Endothelial cell (in vitro differentiated cells): ENCODE measurements at places on chromosomes 5 and 9. TPM values are rescaled to one million over a fixed set of nuclear protein-coding genes. Genes with fewer than 3 reads are reported as not detected.

The AMBP gene
- total RNA-seq = not detected

The PRUNE2 gene
- 6.7 TPM for total RNA-seq

The CHSY3 gene
- total RNA-seq = 21.2 TPM

The GMCL2 gene
- not detected for total RNA-seq

The WNK2 gene
- total RNA-seq = 0.82 TPM

The BASP1 gene
- total RNA-seq = 95.2 TPM

The ZBTB6 gene
- total RNA-seq = 7.4 TPM

The HAVCR2 gene
- 0.15 TPM for total RNA-seq

The FSD1L gene
- total RNA-seq = 5.6 TPM

The RNF208 gene
- total RNA-seq = 1.1 TPM

DNA sequence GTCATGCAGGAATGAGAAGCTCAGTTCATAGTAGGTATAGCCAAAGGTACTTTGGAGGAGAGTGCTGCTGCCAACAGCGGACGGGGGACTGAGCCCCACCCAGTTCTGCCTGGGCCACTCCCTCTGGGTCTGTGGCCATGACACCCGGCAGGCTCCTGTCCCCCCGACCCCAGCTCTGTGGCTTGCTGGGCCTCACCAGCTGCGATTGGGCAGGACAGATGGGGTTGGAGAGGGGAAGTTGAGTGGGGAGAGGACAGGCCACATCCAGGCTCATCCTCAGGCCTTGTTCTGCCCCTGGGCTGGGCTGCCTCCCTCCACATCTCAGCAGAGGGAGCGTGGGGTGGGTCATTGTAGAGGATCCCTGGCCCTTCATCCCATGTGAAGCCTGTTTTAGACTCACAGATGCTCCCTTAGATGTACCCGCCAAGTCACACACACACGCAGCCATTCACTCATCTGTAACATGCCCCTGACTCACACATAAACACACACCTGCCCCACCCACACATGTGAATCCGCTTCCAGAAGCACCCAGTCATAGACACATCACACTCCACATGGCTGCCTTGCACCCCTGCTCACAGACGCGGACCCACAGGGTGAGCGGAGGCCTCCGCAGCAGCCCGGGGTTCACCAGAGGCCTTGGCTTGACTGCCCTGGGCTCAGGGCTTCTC, 48.8 kb downstream of the NTNG2 start:
- no peak overlapping the region for H3K27ac ChIP-seq
- peaks cover 14% of the 10 kb centered on the region for H3K27me3 ChIP-seq
- no peak for DNase-seq
- no peaks in the 10 kb centered on the region for H3K36me3 ChIP-seq
- H3K4me3 ChIP-seq = no peak overlapping the region

DNA sequence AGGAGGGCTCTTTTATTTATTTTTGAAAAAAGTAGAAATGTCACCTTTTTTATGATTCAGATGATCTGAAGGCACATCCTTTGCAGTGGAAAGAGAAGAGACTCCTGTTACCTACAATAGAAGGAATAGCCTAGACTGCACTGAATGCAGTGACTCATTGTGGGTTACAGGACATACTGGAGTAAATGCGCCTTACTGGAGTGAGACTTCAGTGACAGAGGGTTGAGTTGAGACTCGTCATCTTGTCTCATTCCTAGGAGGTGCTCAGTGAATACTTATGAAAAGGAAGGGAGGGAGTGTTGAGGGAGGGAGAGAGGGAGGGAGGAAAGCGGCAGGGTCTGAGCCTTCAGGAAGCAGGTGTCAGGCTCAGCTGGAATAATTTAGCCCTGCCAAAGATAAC, 25.2 kb downstream of the ANKRA2 start:
- H3K4me3 ChIP-seq = no peak overlapping the region
- H3K27ac ChIP-seq = no peak overlapping the region
- H3K36me3 ChIP-seq = no peaks in the 10 kb centered on the region
- DNase-seq = no peak
- peaks cover 2% of the 10 kb centered on the region for H3K27me3 ChIP-seq

DNA sequence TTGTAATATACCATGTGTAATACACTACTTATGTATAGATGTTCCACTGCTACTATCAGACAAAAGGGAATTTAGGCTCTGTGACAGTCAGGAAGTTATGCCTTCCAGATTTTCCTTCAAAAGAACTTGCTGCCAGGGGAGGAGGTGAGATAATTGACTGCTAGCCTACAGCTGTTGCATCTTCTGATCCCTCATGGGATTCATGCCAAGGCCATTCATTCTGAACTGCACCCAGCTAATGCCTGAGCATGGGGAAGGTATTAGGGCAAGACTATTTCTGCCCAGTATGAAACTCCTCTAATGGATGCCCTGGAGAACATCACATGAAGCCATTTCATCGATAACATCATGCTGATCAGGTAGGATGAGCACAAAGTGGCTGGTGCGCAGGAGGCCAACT, 746.5 kb upstream of the ZNF608 start:
- no peaks in the 10 kb centered on the region for H3K36me3 ChIP-seq
- no peaks in the 10 kb centered on the region for H3K27me3 ChIP-seq
- no peak overlapping the region for H3K27ac ChIP-seq
- no peak overlapping the region for H3K4me3 ChIP-seq
- DNase-seq = no peak

DNA sequence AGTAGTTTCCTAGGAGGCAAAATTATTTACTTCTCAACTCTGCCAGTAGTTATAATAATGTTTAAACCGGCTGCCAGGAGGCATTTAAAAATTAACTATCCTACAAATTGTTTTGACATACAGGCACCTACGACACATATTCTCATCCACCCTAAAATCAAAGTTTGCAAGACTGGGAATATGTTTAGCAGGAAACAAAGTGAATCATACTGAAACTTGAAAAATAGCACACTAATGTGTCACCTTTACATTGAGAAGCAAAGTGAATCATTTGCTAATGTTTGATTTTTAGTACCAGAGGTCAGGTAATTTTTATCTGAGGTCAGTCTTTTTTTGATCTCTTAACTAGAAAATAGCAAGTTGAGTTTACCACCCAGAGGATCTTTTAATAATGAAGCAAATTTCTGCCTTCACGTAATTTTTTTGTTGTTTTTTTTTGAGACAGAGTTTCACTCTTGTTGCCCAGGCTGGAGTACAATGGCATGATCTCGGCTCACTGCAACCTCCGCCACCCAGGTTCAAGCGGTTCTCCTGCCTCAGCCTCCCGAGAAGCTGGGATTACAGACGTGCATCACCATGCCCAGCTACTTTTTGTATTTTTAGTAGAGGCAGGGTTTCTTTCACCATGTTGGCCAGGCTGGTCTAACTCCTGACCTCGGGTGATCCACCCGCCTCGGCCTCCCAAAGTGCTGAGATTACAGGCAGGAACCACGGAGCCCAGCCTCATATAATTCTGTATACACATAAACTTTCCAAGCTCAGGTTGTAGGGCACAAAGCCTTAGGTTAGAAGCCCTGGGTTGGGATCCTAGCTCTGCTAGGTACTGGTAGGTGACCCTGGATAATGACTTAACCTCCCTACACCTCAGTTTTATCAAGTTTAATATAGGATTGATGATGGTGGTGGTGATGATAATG, 124.3 kb downstream of the UGCG start:
- H3K4me3 ChIP-seq = no peak overlapping the region
- no peak for DNase-seq
- H3K36me3 ChIP-seq = no peaks in the 10 kb centered on the region
- peaks cover 2% of the 10 kb centered on the region for H3K27me3 ChIP-seq

DNA sequence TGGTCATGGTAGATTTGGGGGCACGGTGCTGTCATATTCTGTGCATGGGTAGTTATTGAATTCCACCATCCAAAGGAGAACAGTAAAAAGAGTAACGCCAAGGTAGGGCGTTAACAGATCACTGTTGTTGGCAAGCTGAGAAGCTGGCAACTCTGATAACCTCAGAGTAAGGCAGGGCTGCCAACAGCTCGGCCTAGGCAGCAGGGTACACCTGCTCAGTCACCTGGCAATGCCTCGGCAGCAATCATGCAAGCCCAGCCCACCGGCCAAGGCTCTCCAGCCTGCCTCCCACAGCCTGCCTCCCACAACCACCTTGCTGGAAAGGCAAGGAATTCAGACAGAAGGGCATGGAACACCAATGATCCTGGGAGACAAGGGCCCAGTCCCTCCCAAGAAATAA, 63.9 kb downstream of the KLHL3 start:
- peaks cover 60% of the 10 kb centered on the region for H3K36me3 ChIP-seq
- H3K4me3 ChIP-seq = peak overlapping the region; percentile 56
- H3K27me3 ChIP-seq = peaks cover 4% of the 10 kb centered on the region
- H3K27ac ChIP-seq = no peak overlapping the region

DNA sequence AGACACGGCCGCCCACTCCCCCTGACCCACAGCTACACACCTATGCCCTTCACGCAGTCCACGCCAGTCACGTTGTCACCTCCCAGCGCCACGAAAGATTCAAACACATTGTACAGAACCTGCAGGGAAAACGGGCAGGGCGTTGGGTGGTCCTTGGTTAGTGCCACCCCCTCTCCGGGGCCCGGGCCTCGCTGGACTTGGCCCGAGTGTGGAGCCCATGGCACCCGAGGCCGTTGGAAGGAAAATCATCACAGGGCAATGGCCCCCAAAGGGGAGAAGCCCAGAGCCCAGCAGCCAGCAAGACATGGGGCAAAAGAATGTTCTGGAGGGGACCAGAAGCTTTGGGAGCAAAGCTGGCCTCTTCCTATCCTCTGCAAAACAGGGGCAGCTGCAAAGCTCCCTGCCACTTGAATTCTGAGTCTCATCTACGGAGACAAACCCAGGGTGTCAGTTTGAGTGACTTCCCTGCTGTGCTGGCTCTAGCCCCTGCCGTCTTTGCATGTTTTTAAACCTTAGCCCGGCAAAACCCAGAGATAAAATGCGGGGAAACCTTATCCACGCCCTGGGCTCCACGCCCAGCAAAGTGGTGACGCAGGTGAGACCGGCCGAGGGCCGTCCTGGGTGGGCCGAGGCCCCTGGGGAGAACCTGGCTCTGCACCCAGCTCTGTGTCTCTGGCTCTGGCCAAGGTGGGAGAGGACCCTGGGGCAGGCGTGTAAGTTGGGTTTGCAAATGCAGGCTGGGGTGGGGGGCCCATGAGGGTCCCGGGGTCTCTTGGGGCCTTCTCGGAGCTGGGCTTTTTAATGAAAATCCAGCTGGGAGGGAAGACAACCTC, 38.9 kb downstream of the SLC9A3 start:
- H3K36me3 ChIP-seq = no peaks in the 10 kb centered on the region
- H3K27ac ChIP-seq = peak overlapping the region; percentile 13
- no peak for DNase-seq
- H3K4me1 ChIP-seq = no peaks in the 10 kb centered on the region
- no peak overlapping the region for H3K4me3 ChIP-seq

DNA sequence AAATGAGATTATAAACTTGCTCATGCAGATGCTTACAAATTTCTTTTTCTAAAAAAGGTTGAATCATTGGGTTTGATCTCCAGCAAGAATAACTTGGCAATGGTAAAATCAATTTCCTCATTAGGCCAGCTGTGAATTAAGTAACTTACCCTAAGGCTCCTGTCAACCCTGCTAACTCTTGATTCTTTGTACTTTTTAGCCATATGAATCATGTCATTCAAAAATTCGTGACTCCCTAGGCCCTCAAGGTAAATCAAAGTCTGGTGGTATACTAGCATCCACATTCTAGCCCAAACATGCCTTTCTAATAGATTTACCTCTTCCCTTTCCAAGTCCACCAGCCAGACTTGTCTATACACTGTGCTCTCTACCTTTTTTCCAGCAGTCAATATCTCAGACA, 420.8 kb upstream of the BRINP1 start:
- no peaks in the 10 kb centered on the region for H3K36me3 ChIP-seq
- no peak overlapping the region for H3K4me3 ChIP-seq
- no peaks in the 10 kb centered on the region for H3K27me3 ChIP-seq
- H3K4me1 ChIP-seq = peaks cover 8% of the 10 kb centered on the region

DNA sequence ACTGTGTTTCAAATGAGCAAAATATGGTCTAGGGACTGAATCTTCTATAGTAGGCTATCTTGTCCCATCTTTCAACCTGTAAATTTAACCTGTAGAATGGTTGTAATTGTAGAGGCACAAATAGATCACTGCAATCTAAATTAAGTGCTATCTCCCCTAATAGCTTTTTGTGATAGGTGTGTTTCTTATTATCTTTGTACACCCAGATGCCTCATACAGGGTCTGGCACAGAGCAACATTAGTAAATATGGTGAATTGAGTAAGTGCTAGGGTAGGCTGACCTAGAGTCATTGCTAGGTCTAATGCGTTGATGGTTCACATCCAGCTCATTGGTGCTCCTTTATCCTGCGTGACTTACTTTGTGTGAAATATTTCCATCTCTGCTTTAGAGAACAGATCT, 100.6 kb downstream of the PBX3 start:
- no peaks in the 10 kb centered on the region for H3K27me3 ChIP-seq
- H3K36me3 ChIP-seq = no peaks in the 10 kb centered on the region
- no peak overlapping the region for H3K27ac ChIP-seq
- no peak overlapping the region for H3K4me3 ChIP-seq
- no peak for DNase-seq

DNA sequence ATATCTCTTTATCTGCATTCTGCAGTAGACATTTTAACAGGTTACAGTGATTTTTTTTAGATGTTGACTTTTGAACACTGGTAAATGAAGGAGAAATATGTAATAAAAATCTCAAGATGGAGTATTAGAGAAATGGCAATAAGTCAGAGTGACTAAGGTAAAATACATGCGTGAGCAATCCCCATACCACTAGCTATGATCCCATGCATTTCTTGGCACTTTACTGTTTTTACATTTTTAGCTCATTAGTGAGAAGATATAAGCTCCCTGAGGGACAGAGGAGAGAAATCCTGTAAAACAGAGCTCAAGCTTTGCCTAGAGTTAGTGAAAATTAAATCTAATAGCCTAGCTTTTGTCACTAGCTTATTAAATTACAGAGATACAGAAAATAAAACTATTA, 181.9 kb upstream of the TRPM3 start:
- no peak overlapping the region for H3K4me3 ChIP-seq
- H3K4me1 ChIP-seq = no peaks in the 10 kb centered on the region
- DNase-seq = no peak
- no peaks in the 10 kb centered on the region for H3K27me3 ChIP-seq
- H3K27ac ChIP-seq = no peak overlapping the region
- H3K36me3 ChIP-seq = no peaks in the 10 kb centered on the region

- no peaks in the 10 kb centered on the region for H3K4me1 ChIP-seq
- H3K27me3 ChIP-seq = peaks cover 1% of the 10 kb centered on the region
- DNase-seq = no peak
- no peak overlapping the region for H3K27ac ChIP-seq
- H3K36me3 ChIP-seq = no peaks in the 10 kb centered on the region
Observed at GRCh38 chr5:107805824-107806223, 135.1 kb upstream of the EFNA5 start.

DNA sequence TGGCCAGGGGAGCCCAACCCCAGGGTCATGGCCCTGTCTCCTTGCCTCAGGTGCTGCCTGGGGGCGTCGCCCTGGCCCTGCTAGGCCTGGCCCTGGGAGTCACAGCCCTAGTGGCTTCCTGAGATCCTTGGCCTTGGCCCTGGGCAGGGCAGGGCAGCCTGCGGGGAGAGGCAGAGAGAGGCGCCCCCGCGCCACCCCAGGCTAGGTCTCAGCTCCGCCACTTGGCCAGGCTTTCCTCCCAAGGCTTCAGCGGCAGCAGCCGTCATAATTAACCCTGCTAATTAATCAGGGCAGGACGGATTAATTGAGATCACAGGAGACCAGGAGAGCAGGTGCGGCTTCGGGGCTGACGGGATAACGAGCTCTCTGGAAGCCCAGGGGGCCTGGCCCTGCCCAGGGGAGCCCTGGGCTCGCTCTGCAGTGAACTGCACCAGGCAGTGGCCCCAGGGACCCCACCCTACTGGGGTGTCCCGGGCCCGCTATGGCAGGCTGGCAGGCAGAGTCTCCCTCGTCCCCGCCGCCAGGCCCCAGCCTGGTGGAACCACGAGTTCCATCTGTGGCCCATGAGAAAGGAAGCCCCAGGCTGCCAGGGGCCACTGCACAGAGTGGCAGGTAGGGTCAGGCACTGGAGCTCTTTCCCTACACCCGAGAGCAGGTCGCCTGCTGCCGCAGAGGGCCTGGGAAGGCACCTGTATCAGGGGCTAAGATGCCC, 269.6 kb downstream of the PBX3 start:
- no peak overlapping the region for H3K4me3 ChIP-seq
- no peaks in the 10 kb centered on the region for H3K4me1 ChIP-seq
- H3K27ac ChIP-seq = no peak overlapping the region
- DNase-seq = no peak
